Nasal cavity respiratory epithelium epithelial cell of viscerocranial mucosa (primary cell): ENCODE measurements at places on chromosomes 7 and 10. TPM values are rescaled to one million over a fixed set of nuclear protein-coding genes. Genes with fewer than 3 reads are reported as not detected.

Gene SPDYE16
- total RNA-seq, result not detected in 2 replicates

Gene DHX32
- 42.0 and 61.2 TPM in 2 replicates for total RNA-seq

Gene LIPJ
- total RNA-seq, result under 0.01 TPM in 1 of 2 replicates, not detected in the other

Gene CYREN
- total RNA-seq, result 52.6 and 75.1 TPM in 2 replicates

Gene PBLD
- 1.4 and 1.8 TPM in 2 replicates for total RNA-seq

Gene HOXA7
- total RNA-seq, result not detected in 2 replicates

Gene ENTPD1
- 0.14 TPM in 1 of 2 replicates, not detected in the other for total RNA-seq

Gene CTAGE4
- total RNA-seq, result 0.14 and 2.1 TPM in 2 replicates

Gene ZNF853
- 0.34 and 0.43 TPM in 2 replicates for total RNA-seq

Gene CHAT
- not detected in 2 replicates for total RNA-seq

Gene ANTXRL
- not detected in 2 replicates for total RNA-seq

Gene ABCA13
- 0.68 and 4.9 TPM in 2 replicates for total RNA-seq
